ENCODE measurements at places on chromosomes 11 and 22. TPM values are rescaled to one million over a fixed set of nuclear protein-coding genes. Genes with fewer than 3 reads are reported as not detected.

Gene DGAT2
- 1.5 TPM for total RNA-seq

Gene TBX1
- total RNA-seq = 1.0 TPM

- no peak for DNase-seq
These were observed 532.3 kb downstream of the SOX6 start for GRCh38 chr11:15824060-15824459.

- no peak for DNase-seq
These were observed 38.4 kb upstream of the CLMP start for GRCh38 chr11:123233280-123233974.

- DNase-seq = no peak
These were observed 26.0 kb upstream of the CBX7 start for GRCh38 chr22:39178206-39179111.
